HTR-8/SVneo (cell line): ENCODE measurements at places on chromosomes 12 and 14.

DNA sequence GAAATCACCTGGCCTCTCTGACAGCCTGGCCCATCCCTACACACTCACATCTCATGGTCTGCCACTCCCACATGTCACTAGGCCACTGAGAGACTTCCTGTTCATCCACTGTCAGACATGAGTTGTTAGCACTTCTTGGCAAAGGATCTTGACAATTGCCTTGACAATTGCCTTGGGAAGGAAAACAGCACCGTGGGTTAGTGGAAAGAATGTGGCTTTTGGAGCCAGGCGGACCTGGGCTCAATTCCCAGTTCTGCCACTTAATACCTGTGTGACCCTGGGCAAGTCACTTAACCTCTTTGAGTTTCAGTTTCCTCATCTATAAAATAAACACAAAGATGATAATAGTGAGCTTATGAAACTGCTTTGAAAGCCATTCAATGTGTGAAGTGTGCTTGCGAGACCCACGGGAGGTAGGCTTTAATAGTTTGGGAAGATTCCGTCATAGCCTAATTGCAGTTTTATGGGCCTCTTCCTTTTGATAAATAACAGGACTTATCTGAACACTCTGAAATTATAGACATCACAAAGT lies 250.4 kb downstream of the C12orf75 start:
- DNase-seq: no peak

DNA sequence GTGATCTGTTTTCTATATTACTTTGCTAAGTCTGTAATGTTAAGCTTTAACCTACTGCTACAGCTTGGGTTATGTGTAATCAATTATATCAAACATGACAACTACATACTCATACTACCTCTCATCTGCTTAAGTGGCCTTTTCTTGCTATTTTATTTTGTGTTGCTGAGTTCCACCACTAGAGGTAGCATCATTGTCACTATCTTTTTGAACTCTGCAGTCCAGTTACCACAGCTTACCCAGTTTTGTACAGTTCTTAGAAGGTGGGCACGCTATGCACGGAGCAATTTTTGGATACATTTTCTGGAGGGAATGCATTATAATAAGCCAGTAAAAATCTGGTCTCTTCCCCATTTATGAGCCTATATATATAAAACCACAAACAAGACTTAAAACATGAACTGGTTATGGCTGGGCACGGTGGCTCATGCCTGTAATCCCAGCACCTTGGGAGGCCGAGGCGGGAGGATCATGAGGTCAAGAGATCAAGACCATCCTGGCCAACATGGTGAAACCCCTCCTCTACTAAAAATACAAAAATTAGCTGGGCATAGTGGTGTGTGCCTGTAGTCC lies 48.5 kb downstream of the SAV1 start:
- peak; percentile 34 for DNase-seq

DNA sequence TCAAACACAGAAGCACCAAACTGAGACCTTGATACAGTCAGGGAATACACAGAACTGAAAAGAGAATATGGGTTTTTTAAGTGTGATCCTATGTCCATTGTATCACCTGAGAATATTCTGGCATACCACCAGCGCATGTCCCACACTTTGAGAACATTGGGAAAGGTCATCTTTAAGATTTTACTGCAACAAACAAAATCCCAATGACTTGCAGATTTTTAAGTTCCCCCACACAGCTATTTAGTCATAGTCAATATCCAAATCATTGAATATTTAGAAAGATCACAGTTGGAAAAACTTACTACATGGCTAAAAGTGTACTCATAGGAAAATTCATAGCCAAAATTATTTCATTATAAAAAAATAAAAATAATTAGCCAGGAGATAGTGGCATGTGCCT lies 54.5 kb downstream of the TRPV4 start:
- no peak for DNase-seq

- no peak for DNase-seq
These were observed 32.0 kb downstream of the ANAPC7 start for GRCh38 chr12:110371408-110372055.

GRCh38 chr14:97369901-97370300 lies 572.7 kb downstream of the VRK1 start:
- no peak for DNase-seq

DNA sequence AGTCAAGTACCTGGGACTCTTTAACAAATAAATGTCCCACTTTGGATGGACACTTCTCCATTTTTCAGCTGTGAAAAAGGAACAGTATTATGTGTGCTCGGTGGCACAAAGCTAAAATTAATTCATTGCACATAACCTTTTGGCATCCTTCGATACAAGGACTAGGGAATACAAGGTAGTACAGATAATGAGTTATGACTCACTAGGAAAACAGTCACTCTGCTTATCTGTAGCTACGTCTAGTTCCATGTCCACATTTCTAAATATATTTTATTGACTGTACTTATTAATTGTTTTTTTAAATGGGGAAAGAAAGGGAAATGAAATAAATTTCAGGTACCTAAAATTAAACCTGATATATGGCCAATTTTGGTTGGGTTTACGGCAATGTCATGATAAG lies 35.2 kb upstream of the RIC8B start:
- DNase-seq: no peak

DNA sequence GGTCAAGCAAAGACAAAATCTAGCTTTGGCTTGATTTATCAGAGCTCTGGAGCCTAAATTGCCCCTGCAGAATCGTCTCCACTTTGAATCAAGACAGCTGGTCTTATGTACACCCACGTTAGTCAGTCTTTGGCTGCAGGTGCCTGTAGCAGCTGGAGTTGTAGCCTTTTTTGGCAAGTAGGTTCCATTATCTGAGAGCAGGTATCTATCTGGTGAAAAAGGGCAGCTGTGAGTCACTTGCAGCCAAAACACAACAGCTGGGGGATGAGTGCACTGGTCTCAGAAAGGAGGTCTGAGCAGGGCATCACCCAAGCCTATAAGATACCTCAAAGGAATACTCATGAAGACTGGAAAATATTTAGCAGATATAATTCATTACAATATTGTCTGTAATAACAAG lies 43.6 kb upstream of the KCNH5 start:
- no peak for DNase-seq

GRCh38 chr12:30135776-30136175 lies 352.0 kb upstream of the TMTC1 start:
- DNase-seq: no peak

DNA sequence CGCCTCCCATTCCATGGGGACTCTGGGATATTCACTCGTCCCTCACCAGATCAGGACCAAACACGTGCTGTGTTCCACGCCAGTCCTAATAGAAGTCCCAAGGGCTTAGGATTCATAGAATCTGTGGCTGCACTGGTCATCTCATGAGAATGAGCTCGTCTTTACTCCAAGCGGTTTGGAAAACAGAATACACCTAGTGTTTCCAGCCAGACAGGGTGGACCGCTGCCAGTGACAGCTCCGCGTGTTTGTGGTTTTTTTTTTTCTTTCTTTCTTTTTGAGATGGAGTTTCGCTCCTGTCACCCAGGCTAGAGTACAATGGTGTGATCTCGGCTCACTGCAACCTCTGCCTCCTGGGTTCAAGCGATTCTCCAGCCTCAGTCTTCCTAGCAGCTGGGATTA lies 75.1 kb downstream of the GLT1D1 start:
- DNase-seq: no peak

DNA sequence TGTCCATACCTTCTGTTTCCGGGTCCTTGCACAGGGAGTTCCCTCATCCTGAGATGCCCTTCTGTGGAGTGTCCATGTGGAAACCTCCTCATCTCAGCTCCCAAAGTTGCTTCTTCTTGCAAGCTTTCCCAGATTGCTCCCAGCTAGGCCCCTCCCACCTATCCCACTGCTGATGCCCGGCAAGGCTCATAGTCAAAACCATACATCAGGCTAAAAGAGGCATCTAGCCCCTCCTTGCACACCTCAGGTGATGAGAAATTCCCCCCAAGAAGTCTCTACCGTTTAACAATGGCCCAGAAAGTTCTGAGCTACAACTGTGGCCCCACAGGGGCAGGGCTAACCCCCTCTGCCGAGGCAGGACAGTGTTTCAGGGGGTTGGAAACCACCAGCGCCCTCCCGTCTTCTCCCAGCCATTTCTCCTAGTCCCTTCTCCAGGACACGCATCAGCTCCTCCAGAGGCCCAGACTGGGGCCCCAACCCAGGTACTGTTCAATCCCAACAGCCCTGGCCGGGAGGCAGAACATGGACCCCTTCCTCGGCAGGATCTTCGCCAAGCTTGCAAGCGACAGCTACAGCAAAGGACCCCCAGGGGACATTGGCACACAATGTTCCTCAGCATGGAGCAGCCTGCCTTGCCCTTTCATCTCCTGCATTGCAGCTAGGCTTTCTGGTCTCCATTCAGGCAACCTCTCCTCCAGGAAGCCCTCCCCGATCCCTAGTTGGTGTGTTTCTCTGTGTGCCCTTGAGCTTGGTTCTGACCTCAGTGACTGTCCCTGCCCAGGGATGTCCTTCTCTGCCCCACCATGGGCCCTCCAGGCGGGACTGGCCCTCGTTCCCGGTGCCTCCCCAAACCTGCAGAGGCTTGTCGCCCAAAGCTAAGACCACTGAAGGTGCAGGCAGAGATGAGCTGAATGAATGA lies 4.5 kb upstream of the BEGAIN start:
- no peak for DNase-seq

DNA sequence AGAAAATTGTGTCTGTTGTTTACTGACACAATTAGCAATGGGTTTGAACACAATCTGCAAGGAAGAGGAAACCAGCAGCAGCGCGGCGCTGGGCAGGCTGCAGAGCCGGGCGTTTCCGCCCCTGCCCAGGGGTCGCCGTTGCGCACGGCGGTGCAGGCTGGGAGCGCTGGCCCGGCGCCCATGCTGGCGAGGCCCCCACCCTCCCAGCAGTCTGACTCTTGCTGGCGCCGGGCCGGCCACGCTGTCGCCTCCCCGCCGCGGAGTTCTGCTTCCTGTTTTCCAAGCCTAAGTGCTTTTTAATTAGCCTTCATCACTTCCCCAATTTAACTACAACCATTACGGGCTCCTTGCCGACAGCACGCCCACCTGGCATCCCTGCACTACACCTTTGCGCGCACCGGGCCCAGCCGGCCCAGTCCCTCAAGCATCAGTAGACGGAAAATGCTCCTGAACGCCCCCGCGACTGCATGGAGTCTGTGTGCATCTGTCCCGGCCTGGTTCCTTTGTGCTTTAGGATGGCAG lies 212.1 kb downstream of the GXYLT1 start:
- DNase-seq: no peak
